ENCODE measurements at places on chromosomes 3 and 15.

GRCh38 chr3:9810846-9811245, 784 bp downstream of the TTLL3 start:
- DNase-seq: no peak

GRCh38 chr15:41570764-41571163, 11.8 kb downstream of the TYRO3 start:
- no peak for DNase-seq

GRCh38 chr15:66733976-66734375, 31.9 kb downstream of the SMAD6 start:
- no peak for DNase-seq

- DNase-seq: no peak
Observed at GRCh38 chr3:26766031-26766430, 143.5 kb downstream of the LRRC3B start.

DNA sequence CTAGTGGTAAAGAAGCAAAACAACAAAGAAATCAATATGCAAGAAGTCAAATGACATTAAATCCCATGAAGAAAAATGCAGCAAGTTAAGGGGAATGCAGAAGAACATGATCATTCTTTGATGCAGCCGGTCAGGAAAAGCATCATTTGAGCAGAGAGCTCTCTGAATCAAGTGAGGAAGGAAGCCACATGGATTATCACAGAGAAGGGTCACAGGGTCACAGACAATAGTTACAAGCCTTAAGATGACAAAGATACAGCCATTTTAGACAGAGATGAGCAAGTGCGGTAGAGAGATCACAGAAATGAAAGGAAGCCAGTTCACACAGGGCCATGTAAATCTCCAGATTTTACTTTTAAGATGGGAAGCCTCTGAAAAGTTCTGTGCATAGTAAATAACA, 43.9 kb downstream of the UBE3A start:
- DNase-seq: no peak

DNA sequence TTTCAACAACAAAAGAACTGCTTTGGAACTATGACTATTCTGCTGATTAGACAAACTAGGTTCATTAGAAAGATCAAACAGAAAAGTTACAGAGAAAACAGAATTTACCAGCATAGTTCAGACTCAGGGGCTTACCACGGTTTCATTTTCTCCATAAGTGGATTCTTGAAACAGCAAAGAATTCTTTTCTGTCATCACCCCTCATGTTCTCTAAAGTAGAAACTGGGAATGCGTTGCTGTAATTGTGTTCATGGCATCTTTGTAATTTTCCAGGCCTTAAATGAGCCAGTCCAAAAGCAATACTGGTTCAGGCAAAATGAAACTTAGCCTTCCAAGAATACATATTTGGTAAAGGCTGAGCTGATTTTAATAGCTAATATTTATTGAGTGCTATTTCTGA, 287.8 kb downstream of the CHL1 start:
- DNase-seq: no peak

DNA sequence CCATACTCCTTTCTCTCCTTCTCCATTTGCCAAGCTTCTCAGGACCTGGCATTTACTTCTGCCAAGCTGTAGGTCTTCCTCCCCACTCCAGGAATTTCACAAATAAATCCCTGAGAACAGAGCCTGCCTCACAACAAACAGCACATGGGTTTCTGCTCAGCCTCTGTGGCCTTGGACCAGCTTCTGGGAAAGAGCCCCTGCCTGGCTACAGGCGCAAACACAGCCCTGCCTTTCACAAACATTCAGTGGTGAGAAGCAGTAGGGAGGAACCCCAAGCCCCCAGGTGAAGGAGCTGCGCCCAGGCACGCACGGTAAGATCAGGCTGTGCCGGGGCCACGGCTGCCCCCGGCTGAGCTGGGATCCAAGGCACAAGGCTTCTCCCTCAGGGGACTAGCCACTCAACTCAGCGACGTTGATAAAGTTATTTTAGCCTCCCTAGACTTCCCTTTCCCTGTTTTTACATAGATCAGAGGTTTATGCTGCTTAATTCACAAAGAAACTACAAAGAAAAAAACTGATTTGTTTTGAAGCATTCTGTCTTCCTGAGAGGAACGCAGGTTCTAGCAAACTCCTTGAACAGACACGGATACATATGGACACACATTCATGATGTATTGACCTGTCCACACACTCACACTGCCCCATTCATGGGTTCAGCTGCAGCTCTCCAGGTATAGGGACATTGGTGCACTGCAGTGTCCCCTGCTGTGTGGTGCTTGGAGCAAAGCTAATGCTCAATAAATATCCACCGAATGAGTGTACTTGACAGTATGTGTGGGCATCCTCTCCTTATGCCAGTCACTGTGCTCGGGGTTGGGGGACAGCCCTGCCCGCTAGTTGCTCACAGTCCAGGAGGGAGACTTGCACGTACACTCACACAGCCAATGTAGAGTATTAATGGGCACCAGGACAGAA, 25.4 kb downstream of the HES1 start:
- DNase-seq: peak; percentile 68

Data from right forelimb (tissue), 1 donor.